ENCODE measurements at places on chromosomes 2 and 18. TPM values are rescaled to one million over a fixed set of nuclear protein-coding genes. Genes with fewer than 3 reads are reported as not detected.
A peak's percentile ranks its signal among the peaks of the same experiment; 100 is the strongest.

DNA sequence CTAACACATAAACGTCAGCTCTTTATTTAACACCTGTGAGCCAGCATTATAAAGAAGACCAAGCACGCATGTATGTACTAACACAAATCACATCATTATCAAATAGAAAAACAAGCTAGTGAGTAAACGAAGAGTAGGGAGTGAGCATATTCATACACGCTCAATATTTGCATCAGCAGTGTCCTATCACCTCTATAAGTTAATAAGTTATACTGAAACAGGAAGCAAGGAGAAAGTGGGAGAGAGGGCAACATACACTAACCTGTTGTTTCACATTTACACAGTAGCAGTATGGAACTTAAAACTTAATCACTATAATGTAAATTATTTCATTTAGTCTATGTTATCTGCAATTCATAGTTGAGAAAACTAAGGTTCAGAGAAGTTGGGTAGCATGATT, 321.5 kb upstream of the TANK start:
- DNase-seq = no peak

Gene DSEL
- total RNA-seq = 49.3 TPM

DNA sequence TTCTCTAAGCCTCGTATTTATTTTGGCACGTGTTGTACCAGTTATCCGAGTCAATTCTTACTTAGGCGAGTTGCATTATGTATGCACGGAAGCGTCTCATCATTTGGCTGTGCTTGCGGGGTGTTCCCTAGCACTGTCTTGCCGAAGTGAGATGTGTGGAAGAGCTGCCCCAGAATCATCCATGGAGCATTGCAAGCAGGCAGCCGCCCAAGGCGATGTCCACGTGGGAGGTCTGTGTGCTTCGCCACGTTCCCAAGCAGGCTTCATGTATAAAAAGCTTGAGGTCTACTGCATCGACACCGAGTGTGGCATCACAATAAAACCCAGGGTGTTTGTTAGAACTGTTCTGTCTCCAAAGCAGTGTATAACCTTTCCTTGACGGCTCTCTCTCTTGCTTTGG, 849.9 kb downstream of the DCDC2C start:
- DNase-seq = no peak

- no peak for DNase-seq
Measured at GRCh38 chr2:152655880-152656279, 61.4 kb downstream of the PRPF40A start.

Gene GREB1
- total RNA-seq = 9.1 TPM

- no peak for DNase-seq
Measured at GRCh38 chr2:39697454-39697853, 31.7 kb downstream of the TMEM178A start.

DNA sequence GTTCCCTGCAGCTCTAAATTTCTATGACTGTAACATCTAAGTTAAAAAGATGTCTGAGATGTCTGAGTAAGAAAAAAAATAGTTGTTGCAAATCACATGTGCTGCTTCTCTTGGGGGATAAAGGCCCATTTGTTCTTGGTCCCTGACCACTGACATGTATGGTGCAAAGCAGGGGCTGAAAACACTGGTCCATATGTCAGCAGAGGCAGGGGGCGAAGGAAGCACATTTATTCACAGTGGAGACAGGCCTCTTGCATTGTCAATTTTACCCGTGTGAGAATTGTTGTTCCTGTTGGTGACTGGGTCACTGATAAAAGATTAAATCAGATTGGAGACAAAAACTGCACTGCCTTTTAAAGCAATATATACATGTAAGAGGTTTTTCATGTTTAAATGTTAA, 38.8 kb downstream of the PRKCE start:
- no peak for DNase-seq

Gene ALPI
- not detected for total RNA-seq

Gene IL1RL2
- total RNA-seq = 0.90 TPM

- no peak for DNase-seq
Measured at GRCh38 chr18:76345901-76346300, 149.1 kb downstream of the ZNF516 start.

Gene AQP4
- total RNA-seq = 0.58 TPM

Gene ACKR3
- total RNA-seq = 40.4 TPM

GRCh38 chr2:2698182-2699120, 367.4 kb upstream of the MYT1L start:
- DNase-seq = no peak

Gene GALNT14
- total RNA-seq = 2.9 TPM

- DNase-seq = no peak
Measured at GRCh38 chr2:17672583-17673317, 80.9 kb downstream of the SMC6 start.

Gene SCG2
- 15.3 TPM for total RNA-seq

DNA sequence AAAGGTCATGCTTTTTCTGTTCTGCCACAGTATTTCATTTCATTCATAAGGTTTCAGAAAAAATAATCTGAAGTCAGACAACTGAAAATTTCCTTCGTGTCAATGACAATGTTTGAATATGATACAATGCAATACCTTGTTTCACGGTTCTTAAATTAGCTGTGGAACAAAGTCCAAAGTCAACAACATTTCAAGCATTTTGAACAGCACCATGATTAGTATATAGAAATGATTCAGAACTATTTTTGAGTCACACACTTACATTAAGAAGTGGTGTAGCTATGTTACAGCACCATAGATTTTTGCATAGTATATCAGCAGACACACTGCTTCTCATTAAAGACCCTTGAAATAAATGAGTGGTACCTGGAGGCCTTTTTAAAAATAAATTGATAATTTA, 178.3 kb upstream of the DSEL start:
- no peak for DNase-seq

DNA sequence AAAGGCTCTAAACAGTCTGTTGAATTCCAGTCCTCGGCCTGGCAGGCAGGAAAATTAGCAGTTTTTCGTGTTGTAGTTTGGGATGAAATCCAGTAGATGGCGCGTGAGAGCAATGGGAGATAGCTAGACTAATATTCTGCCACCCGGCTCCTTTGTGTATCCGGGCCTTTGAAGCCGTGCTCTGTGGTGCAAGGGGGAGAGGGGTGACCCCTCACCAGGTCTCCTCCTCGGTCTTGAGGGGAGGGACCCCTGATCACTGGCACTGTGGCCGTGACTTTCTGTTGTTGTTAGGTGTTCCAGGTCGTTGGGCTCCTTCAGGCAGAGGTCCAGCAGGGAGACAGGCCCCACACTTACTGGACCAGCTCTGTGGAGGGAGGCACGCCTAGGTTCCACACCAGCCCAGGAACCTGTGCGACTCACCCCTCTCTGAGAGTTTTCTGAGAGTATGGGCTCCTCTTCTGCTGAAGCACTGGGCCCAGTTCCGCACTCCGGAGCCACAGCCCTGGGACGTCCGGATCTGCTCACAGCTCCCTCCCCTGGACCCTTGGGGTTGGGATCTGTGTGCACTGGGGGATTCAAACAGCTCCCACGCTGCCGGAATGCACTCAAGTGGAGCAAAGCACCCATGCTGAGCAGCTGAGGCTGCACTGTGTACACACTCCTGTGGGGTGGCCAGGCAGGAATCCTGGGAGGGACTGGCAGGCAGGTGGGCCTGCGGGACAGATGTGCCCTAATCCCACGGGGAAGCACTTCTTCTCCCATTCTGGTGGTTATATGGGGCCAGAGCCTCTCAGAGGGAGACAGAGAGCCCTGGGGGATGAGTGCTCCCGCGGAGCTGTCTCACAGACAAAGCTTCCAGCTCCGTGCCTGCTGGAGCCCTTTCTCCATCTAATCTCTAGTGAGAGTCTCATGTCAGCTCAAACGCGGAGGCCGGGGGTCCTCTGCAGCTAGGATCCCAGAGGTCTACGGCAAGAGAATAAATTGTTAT, 8.8 kb downstream of the GKN2 start:
- DNase-seq = peak; percentile 59

- DNase-seq = no peak
Measured at GRCh38 chr2:121039679-121040078, 245.3 kb downstream of the TFCP2L1 start.

- DNase-seq = no peak
Measured at GRCh38 chr2:122001441-122001874, 246.0 kb downstream of the TSN start.

GRCh38 chr2:152223977-152224376, 48.4 kb upstream of the STAM2 start:
- peak; percentile 62 for DNase-seq

DNA sequence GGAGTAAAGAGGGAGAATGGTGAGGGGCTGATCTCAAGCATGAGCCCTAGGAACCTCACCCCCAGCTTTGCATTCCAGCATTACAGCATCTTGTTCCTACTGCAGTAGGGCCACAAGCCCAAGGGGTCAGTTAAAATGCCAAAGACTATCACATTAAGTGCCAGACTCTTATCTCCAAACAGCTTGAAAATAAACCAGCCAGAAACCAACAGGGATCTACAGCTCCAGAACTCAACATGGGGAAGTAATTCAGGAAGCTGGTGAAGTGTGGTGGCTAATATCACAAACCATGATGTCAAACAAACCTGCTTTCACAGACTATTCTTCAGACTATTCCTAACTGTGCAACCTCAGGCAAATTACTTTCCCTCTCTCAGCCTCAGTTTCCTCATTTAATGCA, 278.3 kb downstream of the TNS1 start:
- DNase-seq = no peak

- DNase-seq = peak; percentile 21
Measured at GRCh38 chr18:66495844-66496243, 108.0 kb downstream of the CDH19 start.

DNA sequence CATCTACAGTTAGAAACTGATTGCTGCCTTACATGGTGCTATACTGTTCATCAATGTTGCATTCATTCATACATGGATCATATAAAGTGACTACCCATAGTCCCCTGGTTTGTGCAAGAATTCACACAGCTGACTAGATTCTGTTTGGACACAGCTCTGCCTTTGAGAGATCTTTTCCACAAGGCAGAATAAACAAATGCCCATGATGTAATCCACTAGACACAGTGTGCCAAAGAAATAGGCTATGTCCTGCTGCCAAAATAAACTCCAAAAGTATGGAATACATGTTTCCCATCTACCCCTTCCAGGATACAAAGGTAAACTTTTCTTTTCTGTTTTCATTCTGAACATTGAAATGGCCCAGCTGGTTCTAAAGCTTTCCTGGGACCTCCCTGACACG, 269.4 kb upstream of the CHAC2 start:
- DNase-seq = no peak

Gene FSHR
- 0.69 TPM for total RNA-seq

GRCh38 chr2:44689516-44689915, 252.0 kb upstream of the SIX3 start:
- DNase-seq = no peak

- DNase-seq = no peak
Measured at GRCh38 chr2:165162466-165162865, 41.4 kb downstream of the SCN3A start.

Gene CYP27A1
- total RNA-seq = 10.3 TPM

DNA sequence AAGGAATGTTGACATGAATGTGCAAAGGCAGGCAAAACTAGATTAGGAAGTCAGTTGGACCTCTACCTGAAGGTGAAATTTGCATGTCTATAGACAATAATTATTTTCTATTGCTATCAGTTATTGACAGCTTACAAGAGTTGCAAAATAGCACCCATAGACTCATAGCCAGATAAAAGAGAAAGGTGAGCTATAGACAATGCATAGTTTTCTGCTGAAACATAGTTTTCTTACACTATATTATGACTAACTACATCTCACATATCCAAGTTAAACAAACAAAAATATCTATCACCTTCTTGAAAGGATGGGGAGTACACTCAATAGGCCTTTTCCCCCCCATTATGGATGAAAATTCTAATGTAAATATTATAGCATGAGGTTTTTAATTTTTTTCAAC, 305.0 kb downstream of the PTH2R start:
- no peak for DNase-seq

DNA sequence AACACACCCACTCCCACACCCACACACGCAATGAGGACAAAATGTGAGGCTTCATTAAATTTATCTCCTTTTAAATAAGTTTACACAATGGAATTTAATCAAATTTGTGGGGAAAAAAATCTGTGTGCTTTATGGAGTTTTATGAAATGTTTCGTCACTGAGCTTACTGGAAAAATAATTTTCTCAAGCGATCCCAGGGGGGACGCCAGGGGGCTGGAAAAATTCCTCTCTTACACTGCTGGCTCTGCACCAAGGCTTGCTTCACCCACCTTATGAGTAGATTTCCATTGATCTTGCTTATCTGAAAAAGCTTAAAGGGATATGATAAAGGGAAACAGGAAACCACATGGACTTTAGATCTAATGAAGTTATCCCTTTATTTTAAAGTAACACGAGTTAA, 95.5 kb downstream of the CABYR start:
- DNase-seq = no peak

DNA sequence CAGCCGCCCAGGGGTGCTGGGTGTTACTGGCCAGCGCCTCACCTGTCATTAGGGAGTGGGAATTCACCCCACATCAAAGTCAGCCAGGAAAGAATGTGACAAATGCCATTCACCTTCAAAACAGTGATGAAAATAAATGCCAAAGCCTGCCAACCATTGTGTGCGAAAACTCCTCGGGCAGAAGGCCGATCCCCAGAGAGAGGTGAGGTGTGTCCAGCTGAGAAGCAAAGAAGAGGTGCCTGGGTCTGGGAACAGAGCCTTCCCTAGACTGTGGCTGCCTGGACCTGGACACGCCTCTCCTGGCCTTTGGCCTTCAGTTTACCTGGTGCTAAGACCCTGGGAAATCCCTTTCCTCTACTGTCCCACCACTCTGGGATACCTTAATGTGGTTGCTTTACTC, 142.7 kb downstream of the CYP26B1 start:
- DNase-seq = no peak

DNA sequence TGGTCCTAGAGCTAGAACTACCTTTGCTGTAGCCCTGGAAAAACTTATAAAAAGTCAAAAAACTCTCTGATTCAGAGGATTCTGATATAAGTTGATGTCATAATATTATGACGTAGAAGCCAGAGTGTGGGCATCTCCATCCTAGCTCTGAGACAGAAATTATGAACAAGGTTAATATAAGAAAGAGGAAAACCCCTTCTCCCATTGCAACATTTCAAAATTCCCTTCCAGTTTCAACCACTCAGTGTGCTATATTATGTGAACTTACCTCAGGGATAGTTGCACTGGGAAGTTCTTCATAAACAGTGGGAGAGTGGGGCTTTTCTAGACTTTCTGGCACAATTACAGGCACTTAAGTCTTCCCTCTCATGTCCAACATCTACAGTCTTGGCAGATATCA, 171.6 kb downstream of the PIK3C3 start:
- no peak for DNase-seq

- DNase-seq = no peak
Measured at GRCh38 chr18:574149-574860, 5.9 kb upstream of the CETN1 start.

DNA sequence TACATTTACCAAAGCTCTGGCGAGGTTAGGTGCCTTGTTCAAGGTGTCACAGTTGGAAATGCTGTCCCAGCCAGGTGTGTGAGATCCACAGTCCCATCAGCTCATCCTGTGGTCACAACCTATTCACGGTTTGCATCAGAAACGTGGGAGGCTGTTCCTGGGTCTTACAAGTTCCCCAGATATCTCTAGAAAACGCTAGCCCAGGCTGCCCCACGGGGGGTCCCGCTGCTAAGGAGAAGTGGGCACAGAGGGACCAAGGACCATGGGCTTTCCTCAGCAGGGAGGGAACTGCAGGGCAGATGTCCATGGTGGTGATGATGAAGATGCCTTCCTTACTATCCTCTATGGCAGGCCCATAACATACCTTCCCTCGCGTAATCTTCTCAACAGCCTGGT, 649 bp downstream of the FECH start:
- no peak for DNase-seq

- no peak for DNase-seq
Measured at GRCh38 chr2:191686066-191686465, 8.1 kb downstream of the NABP1 start.

GRCh38 chr18:497688-498087, 2.8 kb downstream of the COLEC12 start:
- DNase-seq = no peak

- no peak for DNase-seq
Measured at GRCh38 chr2:112584891-112585250, 462 bp downstream of the CHCHD5 start.

Data from urinary bladder (tissue), 4 donors.